Stimulated activated CD8-positive, alpha-beta memory T cell treated with anti-CD3 and anti-CD28 coated beads, Interleukin-7, amount 100 ng/mL, for 1 hour (primary cell): ENCODE measurements at places on chromosomes 5 and 9.

DNA sequence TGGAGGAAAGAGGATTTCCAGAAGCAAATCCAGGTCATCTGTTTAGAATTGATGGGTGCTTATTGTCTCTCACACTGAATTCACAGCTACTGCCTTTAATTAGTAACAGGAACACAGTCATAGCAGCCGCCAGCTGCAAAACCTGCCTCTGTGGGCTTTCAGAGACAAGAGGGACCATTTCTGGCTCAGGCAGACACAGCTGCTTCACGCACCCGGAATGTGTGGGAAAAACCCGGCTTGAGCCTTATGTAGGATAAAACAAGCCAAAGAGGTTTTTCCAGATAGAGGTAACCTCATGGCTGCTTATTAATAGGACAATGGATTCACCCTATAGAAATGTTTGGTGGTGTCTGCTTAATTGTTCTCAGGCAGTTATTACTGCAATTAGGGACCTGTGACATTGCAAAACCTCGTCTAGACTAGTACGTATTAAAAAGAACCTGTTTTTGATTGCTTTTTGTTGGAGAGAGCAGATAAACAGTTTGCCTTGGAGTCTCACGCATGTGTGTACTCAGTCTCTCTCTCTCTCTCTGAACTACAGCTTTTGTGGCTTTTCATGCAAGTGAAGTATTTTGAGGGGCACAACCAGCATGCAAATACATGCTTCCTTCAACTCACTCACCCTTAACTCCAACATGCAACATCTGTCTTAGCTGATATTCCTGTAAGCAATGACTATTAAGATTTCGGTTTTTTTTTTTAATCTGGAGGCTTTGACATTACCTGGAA lies 302.7 kb downstream of the PLK2 start:
- DNase-seq, result no peak

GRCh38 chr9:6889868-6890267 lies 132.1 kb downstream of the KDM4C start:
- no peak for DNase-seq

DNA sequence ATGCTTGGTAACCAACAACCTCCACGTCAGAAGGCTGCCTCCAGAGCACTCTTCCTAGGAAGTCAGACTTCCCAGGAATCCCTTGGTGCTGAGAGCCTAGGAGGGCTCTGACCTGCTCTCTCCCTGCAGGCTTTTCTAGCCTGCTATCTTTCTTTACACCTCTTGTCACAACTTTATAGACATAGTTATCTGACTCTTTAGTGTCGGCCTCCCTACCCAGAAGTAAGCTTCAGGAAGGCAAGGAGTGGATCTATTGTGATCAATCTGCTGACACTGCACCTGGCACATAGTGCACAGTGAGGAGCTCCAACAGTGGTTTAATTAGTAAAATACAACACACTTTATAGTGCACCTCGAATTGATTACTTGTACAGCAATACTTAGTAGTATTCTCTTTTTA lies 2.3 kb downstream of the AFAP1L1 start:
- no peak for DNase-seq

DNA sequence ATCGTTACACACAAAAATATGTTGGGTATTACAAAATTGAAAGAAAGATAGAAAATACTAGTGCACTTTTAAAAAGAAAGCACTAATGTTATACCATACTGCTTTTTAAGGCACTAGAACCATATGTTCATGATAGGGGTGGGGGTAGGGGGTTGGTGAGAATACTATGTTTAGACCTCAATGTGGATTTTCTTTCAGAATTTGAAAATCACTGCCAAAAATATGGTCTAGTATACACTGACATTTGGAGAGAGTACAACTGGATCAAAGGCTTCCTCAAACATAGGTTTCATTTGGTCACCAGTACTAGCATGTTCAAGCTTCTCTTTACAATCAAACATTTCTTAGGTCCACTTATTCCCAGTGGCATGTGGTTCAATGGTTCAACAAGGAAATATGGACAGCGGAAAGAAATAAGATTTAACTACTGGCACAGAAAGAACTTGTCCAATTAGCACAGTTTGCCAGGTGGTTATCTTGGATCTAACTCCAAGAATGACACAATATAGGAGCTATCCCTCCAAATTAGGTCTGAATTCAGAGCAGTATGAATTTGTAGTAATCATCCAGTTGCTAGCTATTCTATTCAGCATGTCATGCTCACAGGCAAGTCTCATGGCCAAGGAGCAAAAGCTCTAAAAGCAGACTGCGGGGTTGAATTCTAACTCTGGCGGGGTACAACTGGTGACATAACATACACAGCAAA lies 139.3 kb downstream of the SLC24A2 start:
- DNase-seq, result no peak

GRCh38 chr5:170623576-170624181 lies 119.9 kb downstream of the KCNIP1 start:
- DNase-seq, result no peak

DNA sequence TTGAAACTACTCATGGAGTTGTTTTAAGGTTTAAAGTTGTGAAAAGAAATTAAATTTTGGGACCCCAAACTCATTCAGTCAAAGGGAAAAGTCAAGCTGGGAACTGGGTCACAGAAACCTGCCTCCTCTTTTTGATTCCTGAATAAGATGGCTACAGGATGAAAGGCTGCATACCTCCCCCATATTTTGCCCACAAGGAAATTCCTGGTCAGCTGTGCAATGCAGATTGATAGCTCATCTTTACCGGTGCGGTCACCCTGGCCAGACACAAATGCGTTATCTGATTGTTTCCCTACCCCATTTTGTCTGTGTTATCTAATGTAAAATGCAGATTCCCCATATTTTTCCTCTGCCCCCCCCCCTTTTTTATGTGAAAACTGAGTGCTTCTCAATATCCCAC lies 1.3 kb downstream of the HAVCR2 start:
- no peak for DNase-seq

GRCh38 chr5:167905919-167906853 lies 385.3 kb upstream of the WWC1 start:
- DNase-seq, result no peak

GRCh38 chr5:136249678-136250266 lies 56.8 kb upstream of the SMIM32 start:
- no peak for DNase-seq

GRCh38 chr5:56327809-56328208 lies 94.7 kb upstream of the ANKRD55 start:
- no peak for DNase-seq

GRCh38 chr9:131762356-131762932 lies 22.6 kb upstream of the RAPGEF1 start:
- DNase-seq, result peak; percentile 66

- DNase-seq, result no peak
Measured at GRCh38 chr5:149432376-149432775, 53.3 kb upstream of the IL17B start.

DNA sequence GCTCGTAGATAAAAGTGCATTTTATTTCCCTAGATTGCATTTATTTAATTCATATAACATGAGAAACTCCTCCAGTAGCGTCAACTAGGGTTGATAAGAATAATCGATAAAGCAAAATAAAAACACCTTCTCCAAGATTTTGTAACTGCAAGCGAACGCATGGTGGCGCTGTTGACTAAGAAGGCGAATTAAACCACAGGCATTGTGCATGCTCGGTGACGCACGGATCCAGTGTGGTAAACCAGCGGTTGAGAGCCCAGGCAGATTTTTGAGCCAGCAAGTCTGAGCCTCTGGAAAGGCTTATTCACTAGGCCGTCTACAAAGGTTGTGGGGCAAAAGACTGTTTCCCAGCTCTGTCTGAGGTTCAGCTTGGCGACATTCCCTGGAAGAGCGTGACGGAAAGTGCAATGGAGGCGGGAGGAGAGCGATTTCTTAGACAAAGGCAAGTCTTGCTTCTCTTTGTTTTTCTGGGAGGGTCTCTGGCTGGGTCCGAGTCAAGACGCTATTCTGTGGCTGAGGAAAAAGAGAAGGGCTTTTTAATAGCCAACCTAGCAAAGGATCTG lies at the start of gene PCDHB3:
TSS of gene PCDHB3 (plus strand) at position 231 of the 563 bp plus-strand sequence. CDS start at position 408, 177 bp downstream.
- no peak for DNase-seq

GRCh38 chr9:136505406-136506403 lies 22.9 kb upstream of the SEC16A start:
- DNase-seq, result no peak

DNA sequence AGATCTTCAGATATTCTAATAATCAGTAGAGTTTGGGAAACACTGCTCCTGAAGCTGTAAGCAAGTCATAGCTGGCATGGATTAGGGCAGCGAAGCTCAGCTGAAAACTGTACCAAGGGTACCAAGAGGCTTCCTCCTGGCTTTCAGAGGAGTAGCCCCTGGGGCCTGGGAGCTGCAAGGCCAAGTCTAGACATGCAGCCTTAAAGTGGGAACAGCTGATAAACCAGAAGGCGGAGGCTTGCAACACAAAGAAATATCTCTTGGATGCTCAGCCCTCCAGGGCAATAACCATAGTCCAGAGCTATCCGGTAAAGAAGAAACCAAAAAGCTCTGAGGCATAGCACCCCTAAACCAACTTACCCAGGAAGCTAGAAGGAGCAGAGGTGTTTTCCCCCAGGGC lies 51.5 kb downstream of the MRPS30 start:
- no peak for DNase-seq

GRCh38 chr9:124220946-124221451 lies 36.8 kb upstream of the NEK6 start:
- no peak for DNase-seq

DNA sequence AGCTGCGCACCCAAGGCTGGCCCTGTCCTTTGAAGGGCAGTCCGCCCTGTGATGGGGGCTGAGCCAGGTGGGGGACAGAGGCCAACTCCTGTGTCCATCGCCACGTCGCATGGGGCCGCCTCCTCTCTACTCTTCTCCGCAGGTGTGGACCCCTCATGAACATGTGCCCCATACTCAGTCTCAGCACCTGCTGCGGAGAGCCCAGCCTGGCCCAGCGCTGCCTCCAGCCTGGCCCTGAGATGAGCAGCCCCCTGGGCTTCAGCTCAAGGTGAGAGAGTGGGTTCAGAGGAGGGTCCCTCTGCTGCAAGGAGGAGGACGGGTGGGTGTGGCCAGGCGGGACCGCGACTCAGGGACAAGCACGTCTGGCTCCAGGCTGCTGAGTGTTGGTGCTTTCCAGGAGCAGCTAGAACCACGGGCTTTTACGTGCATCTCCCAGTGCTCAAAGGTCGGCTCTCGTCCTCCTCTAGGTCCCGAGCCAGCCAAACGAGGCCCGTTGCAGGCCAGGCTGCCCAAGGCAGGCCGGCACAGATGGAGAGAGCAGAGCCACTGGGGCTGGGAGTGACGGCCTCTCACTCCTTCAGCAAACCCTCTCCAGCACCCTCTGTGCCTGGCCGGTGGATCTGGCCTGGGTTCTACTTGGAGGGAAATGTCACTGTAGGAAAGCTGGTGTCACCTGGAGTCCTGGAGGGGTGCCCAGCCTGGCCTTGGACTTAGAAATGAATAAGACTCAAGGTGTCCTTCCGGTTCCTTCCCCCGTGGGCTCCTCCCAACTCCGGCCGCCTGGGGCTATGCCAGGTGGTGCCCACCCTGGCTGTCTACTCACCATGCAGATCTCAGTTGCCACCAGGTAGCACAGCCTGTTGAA lies 48.9 kb upstream of the RNF130 start:
- DNase-seq, result no peak

- no peak for DNase-seq
Measured at GRCh38 chr9:71729816-71730526, 38.3 kb downstream of the CEMIP2 start.

DNA sequence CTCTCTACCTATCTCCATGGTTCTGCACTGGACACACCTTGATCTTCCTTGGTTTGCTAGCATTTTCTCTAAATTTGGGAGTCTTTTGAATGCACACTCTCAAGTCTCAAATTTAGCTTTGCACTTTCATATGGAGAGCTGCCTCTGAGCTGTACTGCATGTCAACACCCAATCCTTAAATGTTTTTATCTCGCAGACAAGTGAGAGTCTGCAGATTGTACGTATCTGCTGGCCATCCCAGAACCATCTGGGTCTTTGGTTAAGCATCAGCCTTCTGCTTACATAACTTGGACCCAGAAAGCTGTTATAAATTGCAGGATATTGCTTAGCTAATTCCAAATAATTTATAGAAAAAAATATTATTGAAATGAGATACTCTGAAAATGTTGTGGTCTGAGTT lies 111.4 kb upstream of the GRAMD2B start:
- DNase-seq, result no peak

GRCh38 chr5:63963926-63964325 lies 1.7 kb upstream of the HTR1A start:
- DNase-seq, result no peak

- DNase-seq, result no peak
Measured at GRCh38 chr5:133361922-133362321, 250.4 kb downstream of the FSTL4 start.

- no peak for DNase-seq
Measured at GRCh38 chr9:100869326-100869725, 159.2 kb upstream of the PLPPR1 start.

GRCh38 chr9:91546574-91546973 lies 122.9 kb upstream of the NFIL3 start:
- DNase-seq, result no peak

DNA sequence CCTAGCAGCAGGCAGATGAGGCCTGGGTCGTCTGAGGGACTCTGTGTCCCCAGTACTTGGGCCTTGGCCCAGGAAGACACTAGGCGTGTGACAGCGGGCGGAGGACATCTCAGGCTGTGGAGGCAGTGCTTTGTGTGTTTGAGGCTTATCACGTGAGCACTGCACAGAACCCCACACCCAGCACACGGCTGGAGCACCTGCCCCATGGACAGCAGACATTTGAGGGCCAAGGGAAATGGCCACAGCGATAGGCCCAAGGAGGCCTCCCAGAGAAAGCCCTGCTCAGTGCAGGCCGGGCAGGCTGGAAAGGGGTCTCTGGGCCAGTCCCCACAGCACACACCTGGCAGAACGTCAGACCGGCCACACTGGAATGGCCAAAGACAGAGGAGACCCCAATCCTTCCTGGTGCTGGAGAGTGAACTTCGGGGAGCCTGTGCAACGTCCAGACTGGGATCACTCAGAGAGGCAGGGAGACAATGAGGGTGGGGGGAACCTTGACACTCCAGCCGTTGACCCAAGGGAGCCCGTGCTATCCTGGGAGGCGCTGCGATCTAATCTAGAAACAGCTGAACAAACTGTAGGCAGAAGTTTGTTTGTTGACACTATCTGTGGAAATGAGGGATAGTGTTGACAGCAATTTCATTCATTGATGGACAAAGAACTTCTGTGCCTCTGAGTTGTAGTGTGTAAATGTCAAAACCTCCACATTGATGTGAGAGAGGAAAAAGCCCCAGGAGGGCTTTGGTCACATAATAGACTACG lies 19.6 kb upstream of the FLT4 start:
- DNase-seq, result no peak

DNA sequence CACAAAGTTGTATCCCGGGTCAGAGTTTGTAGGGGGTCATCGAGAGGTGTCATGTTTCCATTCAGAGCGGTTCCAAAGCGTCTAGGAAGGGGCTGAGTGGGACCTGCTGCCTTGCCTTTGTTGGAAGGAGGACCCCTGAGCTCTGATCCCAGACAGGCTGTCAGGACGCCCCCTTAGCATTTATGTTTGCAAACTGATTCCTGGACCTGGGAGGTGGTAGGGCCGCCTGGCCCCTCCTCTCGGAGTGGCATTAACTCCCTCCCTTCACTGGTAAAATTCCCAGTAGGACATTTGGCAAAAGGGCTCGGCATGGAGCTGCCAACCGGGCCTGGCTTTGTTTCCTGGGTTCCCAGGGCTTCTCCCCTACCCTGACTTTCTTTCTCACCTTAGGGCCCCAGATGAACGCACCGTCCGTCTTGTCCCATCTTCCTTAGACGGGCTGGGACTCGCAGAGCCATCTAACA lies 2.5 kb downstream of the JADE2 start:
- DNase-seq, result no peak

GRCh38 chr9:107142896-107143603 lies 140.0 kb upstream of the RAD23B start:
- DNase-seq, result no peak
